ENCODE measurements at places on chromosomes 1 and 21.

DNA sequence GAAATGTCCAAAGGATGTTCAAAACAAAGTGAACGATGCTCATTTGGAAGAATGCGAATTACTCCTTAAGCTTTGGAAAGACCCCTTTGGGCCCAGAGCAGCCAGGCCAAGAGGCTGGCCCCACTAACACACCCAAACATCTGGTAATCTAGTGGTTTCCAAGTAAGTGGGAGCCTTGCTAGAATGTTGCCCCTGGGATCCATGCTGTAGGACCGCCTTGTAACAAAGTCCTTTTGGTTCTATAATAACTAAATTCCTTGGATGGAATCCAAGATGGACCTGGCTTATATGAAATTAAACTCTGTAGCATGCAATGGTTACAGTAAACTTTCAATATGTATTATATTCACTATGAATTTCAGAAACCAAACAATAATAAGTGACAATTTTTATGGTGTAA lies 25.3 kb downstream of the GPR3 start:
- no peak for DNase-seq

GRCh38 chr21:46055863-46056281 lies 42.0 kb upstream of the COL6A2 start:
- DNase-seq, result no peak

- DNase-seq, result no peak
These were observed 68.3 kb upstream of the RC3H1 start for GRCh38 chr1:174090471-174090870.

GRCh38 chr21:38491536-38491935 lies 6.7 kb downstream of the ERG start:
- DNase-seq, result no peak

GRCh38 chr1:226428791-226429461 lies 21.0 kb upstream of the PARP1 start:
- DNase-seq, result no peak

DNA sequence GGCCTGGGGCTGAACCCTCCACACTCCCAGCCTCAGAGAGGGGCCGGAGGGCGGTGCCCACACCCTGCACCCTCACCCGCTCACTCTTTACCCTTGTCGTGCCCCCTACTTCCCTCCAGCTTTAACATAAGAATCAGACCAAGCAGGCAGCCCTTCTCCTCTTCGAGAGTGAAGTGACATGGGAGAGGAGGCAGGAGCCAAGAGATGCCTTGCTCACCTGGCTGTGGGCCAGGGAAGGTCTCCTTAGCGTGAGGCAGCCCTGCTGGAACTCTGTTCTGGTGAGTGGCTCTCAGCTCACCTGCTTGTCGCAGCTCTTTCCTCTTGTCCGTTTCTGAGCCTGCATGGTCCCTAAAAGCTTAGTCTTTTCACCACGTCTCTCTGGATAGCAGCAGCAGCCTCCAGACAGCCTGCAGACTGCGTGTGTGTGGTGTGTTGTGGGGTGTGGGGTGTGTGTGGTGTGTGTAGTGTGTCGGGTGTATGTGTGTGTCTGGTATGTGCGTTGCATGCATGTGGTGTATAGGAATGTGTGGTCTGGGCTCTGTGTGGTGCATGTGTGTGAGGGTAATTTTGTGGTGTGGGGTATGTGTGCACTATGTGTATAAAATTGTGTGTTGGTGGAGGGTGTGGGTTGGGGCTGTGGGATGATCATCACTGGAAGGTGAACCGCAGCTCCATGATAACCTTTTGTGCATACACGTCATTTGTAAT lies 86.7 kb downstream of the CCDC185 start:
- no peak for DNase-seq

GRCh38 chr1:223717695-223718363 lies 5.5 kb downstream of the CAPN2 start:
- DNase-seq, result no peak

GRCh38 chr1:228455715-228456114 lies 31.5 kb upstream of the RNF187 start:
- no peak for DNase-seq

GRCh38 chr21:29145354-29145782 lies 14.9 kb downstream of the MAP3K7CL start:
- no peak for DNase-seq

DNA sequence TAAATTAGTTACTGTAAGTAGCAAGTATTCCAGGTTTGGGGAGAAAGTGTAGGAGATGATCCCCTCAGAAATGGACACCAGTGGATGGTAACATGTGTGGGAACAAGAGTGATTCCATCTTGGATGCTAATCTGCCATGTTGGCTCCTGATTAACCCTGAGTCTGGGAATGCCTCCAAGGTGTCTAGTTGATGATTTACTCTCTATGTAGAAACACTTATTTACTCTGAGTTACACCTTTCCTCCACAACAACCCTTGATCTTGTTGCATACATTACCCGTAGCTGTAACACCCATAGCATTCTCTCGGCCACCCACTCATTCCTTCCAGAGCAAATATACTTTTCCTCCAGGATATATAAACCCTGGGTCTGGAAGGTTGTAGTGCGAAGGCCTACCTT lies 315.9 kb upstream of the GREM2 start:
- no peak for DNase-seq

DNA sequence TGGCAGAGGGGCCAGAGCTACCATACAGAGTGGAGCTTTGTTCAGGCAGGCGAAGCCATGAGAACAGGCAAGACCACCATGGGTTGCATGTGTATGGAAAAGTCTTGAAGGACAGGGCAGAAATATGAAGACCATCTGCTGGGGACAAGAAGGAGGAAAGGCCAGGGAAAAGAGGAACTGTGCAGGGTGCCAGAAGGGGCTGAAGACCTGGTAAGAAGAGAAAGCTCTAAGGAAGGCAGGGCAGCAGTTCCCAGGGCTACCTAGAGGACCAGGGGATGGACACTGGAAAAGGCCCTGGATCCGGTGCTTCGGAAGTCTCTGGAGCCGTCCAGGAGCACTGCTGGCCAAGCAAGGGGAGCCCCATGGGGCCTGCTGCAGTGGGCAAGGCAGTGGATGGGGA lies 43.4 kb downstream of the PKP1 start:
- no peak for DNase-seq

DNA sequence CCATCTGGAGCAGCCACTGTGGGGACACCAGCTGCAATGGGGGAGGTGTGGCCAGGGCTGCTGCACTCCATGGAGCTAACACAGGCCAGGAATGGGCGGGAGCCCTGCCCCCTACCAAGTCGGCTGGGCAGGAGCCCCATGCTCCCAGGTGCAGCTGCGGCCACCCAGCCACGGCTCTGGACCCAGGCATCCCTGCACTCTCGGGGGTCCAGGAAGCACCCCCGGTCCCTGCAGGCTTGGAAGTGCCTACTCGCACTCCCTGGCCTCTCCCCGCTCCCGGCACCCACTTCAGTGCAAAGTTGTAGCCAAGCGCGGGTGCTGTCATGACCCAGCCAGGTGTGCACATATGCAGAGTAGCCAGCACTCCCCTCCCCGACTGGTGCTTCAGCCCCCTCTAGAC lies 91.8 kb downstream of the HLCS start:
- DNase-seq, result no peak

DNA sequence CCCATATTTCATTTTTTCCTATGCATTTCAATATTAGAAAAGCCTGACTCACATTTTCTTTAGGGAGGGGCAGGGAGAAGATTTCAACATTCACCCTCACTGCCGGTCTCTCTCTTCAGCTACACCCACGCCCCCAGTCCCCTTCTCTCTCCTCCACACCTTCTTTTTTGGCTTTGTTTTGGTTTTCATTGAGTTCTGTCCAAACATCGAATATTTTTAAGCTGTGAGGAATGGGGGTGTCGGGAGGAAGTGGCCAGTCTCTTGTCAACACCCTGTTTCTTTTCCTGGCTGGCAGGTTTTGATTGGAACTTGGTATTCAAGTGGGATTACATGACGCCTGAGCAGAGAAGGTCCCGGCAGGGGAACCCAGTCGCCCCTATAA lies 177.3 kb downstream of the PGBD5 start:
- DNase-seq, result no peak

DNA sequence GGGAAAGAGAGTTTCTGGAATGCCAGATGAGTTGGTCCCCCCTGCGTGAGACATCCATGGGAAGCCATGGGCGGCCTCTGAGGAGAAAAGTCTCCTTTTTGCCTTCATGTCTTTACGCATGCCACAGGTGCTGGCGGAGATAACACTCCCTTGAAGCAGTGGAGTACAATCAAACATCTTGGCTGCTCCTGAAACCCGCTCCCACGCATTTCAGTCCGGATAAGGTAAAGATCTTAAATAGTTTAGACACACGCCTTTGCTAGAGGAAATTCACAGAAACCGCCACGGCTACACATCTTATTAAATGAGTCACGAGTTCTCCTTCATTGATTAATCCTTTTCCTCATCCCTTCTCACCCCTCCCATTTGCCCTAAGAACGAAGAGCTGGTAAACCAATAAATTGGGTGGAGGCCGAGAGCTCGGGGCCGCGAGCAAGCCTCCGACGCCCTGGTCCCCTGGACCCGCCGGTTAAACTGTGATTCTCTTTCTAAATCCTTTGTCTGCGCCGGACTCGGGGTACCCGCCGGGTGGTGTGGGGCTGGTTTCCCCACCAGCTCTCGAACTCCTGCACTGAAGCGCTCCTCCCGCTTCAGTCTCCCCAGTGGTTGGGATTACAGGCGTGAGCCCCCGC lies 6.6 kb upstream of the ZNF669 start:
- no peak for DNase-seq
